ENCODE measurements at places on chromosomes 7 and 10.
A peak's percentile ranks its signal among the peaks of the same experiment; 100 is the strongest.

DNA sequence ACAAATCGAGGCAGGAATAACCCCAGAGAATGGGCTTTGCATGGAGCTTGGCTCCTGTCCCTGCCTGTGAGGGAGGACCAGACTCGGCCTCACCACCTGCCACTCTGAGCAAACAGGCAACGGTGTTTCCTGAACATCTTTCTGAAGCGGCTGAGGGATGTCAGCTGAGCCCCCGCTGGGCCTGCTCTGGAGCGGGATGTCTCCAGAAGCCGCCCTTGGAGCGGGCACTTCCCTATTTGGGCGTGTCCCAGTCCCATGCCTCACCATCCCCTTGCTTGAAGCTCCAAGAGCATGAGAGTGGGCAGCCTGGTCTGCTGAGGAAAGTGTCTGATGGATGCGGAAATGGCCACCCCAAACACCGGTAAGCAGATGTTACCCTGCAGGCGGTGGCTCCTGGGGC lies 10.2 kb downstream of the ALKBH4 start:
- DNase-seq = no peak

DNA sequence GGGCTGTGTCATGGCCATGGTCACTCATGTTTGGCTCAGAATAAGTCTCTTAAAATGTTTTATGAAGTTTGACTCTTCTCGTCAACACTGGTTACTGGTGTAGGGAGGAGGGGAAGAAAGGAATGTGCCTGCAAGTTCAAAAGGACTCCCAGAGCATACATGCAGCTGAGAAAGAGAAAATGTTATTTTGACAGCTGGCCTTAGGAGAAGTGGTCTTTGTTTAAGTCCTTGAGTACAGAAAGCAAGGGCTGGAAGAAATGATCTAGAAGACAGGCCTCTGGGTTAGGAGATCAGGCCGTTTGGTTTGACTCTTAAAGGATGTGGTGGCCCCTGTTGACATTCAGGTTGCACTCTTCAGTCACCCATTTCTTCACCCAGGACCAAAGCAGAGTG lies 245.5 kb downstream of the REEP3 start:
- no peak for DNase-seq

GRCh38 chr10:95503001-95503400 lies 58.2 kb downstream of the SORBS1 start:
- no peak for DNase-seq

DNA sequence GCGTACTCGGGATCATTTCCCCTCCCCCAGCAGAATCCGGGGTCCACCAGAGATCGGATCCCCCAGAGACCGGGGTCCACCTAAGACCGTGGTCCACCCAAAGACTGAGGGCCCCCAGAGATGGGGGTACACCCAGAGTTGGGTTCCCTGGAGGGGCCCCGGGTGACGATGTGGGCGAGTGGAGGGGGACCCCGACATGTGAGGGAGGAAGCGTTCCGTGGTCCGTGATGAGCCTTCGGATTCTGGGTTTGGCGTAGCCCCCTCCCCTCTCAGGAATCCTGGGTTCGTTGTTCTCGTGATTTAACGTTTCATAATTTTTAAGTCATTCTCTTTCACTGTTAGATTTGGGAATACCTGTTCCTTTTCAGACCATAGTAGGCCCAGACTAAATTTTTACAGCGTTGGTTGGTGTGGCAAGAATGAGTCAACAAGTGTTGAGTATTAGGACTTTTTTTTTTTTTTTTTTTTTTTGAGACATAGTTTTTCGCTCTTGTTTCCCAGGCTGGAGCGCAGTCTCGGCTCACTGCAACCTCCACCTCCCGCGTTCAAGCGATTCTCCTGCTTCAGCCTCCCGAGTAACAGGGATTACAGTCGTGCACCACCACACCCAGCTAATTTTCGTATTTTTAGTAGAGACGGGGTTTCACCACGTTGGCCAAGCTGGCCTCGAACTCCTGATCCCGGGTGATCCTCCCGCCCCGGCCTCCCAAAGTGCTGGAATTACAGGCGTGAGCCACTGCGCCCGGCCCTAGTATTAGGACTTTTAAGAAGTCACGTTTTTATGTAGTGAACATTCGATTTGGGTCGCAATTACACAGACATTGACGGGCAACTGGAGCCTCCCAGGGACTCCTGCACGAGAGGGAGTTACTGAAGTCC lies 672 bp downstream of the GTPBP4 start:
- peak; percentile 47 for DNase-seq

DNA sequence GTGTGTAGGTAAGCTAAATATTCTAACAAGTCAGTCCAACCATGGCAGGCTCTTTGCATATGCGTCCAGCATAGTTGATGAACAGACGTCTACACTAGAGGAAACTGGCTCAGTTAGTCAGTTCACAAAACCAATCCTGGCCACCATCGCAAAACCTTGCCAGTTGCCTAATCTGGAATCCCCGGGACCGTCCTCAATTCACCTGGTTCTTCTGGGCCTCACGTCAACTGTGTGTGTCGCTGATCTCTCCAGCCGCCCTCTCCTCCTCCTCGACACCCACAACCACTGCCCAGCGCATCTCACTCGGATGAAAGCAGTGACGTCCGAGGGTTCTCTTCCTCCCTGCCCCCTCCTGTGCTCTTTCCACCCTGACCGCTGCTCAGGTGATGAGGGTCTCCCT lies 217.8 kb upstream of the SH2B2 start:
- DNase-seq = no peak

DNA sequence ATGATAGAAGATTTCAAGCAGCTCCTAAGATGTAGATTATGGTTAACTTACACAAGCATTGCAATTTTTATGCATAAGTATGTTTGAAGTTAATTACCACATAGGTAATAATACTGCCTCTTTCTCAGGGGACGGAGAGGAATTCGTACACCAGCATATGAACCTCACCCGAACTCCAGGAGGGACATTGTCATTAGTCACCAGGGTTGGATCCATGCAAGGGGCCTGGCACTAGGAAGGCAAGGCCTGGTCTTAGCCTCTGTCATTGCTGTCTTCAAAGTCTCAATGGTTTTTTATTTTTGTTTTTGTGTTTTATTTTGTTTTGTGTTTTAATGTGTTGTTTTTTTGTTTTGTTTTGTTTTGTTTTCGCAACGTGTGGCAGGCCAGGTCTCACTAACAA lies 145.6 kb upstream of the PPP2R2D start:
- DNase-seq = no peak

DNA sequence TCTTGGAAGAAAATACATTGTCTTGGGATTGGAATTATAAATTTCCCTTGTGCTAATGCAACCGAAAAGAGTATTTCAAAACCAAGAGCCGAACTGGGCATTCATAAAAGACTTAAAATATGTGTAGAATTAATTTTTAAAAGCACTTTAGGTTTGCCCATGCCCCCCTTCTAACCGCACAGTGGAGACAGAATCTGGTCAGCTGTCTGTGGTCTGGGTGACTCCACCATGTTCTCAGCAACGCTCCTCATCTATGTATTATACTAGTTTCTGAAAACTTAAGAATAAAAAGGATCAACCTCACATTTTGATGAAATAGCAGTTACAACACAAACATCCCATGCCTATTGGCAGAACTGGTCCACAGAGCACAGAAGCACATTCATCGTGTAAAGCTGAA lies 192.6 kb upstream of the C7orf33 start:
- DNase-seq = no peak

GRCh38 chr10:76281659-76282058 lies 850.2 kb downstream of the LRMDA start:
- DNase-seq = no peak

GRCh38 chr10:132737390-132738048 lies 48.4 kb downstream of the NKX6-2 start:
- DNase-seq = no peak

GRCh38 chr7:26995666-26996065 lies 100.1 kb downstream of the HOXA1 start:
- no peak for DNase-seq

DNA sequence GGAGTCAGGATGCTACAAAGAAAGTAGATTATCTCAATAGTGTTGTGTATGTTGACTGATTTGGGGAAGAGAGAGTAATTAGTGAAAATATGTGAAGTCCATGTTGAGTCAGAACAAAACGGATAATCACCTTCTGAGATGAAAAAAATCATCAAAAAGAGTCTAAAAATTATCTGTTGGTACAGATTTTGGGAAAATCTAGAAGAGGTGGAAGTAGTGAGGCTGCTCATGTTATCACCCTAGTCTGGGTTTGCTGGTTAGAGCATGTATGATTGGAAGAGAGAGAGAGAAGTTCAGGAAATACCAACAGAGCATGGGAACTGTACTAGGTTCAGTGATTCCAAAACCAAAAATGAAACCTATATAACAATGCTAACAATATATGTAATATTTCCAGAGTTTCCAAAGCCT lies 12.3 kb downstream of the RPA3 start:
- DNase-seq = no peak

- DNase-seq = no peak
Observed at GRCh38 chr7:127793582-127793981, 141.6 kb downstream of the SND1 start.

DNA sequence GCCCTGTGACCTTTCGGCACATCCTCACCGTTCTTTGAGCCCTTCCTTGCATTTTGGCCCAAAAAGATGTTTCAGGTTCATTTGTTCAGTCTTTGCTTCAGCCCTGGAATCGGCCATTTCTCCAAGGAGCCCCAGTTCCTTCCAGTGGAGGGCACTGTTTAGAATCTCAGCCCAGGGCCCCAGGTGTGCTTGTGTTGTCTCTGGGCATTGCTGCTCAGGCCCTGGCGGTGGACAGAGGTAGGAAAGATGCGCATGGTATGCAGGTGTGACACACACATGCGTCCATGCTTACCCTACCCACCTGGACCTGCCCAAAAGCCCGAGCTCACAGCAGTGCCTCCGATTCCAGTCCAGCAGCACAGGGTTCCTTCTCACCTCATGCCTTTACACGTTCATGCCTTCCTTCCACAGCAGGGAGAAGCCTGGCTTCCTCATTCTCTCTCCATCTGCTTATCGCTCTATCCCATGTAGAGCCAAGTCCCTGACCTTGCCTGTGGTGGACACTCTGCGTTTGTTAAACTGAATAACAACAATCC lies 70.6 kb downstream of the LHPP start:
- no peak for DNase-seq

DNA sequence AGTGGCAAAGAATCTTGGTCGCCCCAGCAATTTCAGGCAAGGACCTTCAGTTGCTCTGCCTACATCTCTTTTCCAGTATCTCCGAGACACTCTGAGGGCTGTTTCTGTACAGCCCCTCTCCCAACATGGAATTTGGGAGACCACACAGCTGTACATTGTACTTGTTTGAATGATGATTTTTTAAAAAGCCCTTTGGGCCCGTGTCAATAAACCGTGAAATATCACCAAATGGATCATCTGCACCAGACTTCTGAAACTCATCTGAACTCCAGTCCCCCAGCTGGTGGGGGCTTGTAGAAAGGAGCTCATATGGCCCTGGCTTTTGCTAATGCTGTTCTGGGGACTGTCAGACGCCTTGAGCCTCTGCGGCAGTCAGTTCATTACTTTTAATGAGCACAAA lies 374.9 kb downstream of the BBS9 start:
- no peak for DNase-seq

DNA sequence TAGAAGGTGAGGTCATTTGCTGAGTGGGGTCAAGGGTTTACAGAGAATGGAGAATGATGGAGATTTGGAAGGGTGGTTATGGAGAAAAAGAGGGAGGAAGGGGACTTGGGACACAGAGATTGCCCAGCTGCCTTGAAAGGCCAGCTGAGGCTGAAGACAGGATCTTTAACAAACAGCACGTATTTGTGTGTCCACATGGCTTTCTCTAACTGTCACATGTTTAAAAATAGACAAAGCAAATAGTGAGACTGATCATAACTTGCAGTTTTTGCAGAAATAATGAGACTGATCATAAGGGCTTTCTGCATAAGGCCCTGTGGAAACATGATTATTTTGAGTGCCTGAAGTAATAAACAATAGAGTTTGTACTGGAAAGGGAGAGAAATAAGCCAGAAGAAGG lies 212.7 kb downstream of the HDAC9 start:
- DNase-seq = no peak

- no peak for DNase-seq
Observed at GRCh38 chr7:142938611-142939010, 673 bp upstream of the LLCFC1 start.

GRCh38 chr10:42969147-42969546 lies 107.7 kb upstream of the RET start:
- no peak for DNase-seq

DNA sequence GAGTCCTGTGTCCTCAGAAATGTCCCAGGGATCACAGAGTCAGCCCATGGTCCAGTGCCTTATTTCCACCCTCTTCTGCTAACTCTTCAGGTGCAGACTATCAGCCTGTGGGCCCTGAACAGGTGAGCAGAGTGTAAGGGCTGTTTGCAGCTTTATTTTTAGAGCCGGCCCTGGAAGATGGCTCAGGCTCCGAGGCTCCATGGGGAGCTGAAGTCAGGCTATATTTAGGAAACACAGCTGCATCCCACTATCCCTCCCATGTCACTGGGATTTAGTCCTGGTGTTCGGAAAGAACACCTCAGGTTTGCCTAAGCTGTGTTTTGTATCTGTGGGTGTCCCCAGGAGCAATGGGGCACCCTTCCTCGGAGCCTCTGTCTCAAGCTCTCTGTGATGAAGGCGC lies 126.9 kb downstream of the RPS24 start:
- no peak for DNase-seq

DNA sequence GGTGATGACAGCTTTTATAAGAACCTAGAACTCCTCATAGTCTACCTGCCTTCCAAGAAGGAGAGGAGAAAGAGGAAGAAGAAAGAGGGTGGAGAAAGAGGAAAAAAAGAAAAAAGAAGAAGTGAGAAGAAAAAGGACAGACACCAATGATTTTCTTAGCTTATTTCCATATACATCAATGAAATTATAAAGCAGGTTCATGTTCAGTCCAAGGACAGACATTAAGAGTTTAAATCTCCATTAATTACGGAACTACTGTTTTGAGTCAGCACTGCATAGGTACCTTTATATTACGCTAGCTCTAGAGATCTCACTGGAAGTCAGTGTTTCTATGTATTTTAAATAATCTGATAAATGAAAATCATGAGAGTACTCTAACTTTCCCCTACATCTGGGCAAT lies 309.0 kb upstream of the HGF start:
- no peak for DNase-seq

- DNase-seq = no peak
Observed at GRCh38 chr10:117197189-117197588, at the start of gene KCNK18. TSS of gene KCNK18 (plus strand) at chr10:117197489. CDS start at chr10:117197489, 0 bp downstream.

GRCh38 chr7:102046373-102047117 lies 229.1 kb downstream of the CUX1 start:
- DNase-seq = no peak

DNA sequence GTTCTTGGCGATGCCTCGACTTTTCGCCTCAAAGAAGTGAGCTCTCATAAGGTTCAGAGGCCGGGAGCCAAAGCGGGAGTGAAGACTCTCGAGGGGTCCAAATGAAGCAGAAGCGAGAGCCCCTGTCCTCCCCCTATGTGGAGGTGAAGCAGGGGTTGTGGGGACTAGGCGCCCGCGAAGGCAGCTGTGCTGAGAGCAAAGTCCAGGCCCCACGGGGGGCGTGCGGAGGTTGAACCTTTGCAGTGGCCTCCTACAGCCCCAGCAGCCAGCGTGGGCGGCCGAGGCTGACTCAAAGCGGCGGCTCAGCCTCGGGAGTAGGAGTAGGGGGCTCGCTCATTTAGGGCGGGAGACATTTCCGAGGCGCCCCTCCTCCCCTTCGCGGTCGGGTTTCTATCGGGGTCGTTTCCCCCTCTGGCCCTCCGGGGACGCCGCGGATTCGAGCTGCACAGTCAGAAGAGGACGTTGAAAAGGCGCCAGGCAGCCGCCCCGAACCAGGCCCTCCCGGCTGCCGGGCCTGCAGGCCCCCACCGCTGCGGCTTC lies 553 bp upstream of the ADD3 start:
- DNase-seq = no peak

- no peak for DNase-seq
Observed at GRCh38 chr7:83921941-83922607, 272.5 kb downstream of the SEMA3A start.

Measured in D721Med (cell line).